ENCODE measurements at places on chromosomes 3 and 15.

DNA sequence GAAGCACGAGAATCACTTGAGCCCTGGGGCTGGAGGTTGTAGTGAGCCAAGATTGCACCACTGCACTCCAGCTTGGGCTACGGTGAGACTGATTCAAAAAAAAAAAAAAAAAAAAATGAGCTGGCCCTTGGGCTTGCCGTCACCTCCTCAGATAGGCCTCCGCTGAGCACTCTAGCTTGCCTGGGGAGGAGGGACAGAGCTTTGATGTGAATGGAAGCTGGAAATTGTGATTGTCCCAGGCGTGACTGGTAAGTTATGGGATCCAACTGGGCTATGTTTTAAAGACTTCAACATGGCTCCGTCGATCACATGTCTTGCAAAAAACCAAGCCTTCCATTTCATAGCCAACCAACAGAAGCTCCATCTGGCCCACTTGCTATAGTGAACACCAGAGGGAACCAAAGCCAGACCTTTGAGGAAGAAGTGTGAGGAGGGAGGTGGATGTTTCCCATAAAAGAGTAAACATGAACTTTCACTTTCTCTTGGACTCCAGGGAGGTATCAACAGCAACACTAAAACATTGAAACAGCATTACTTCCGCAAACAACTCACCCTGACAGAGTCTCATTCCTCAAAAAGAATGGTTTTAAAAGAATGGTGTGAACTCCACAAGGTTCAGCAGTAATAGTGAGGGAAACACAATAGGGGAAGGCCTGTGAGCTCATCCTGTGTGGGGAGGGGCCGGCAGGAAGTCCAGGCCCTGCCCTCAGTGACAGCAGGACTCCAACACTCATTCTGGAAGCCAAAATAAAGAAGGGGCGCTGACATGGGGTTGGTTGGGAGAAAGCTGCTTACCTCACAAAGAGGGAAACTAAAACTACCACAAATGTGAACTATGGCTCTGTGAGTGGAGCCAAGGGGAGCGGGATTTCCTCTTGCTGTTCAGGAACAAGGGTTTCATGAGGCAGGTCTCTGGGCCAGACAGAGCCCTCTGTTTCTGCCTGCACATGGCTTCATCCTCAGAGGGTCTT lies 59.2 kb upstream of the IL12A start:
- no peak for DNase-seq

DNA sequence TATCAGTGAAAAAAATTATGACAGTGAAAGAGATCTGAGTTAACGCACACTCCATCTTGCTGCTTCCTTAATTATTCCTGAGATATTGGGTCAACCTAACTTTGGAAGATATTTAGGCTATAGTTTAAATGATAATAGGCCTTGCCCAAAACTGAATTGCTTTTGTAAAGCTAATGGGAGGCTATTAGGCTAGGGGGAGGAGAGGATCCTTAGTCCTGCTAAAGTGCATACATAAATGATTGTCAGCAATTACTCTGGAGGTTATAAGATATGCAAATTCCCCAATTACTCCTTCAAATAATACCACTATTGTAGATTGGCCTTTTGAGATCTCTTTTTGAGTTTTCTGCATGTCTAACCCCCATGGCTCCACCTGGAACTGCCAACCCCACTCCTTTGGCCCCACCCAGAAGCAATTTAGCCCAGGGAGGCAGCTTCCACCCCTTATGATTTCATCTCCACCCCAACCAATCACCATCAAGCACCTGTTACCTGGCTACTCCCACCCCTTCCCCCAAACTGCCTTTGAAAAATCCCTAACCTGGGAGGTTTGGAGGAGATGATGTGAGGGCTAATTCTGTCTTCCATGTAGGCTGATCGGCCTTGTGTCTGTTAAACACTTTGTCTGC lies 509.3 kb upstream of the TGFBR2 start:
- no peak for DNase-seq

- DNase-seq = peak; percentile 42
These were observed 14.9 kb downstream of the LIPH start for GRCh38 chr3:185537369-185537970.

GRCh38 chr3:126212620-126213378 lies 32.4 kb upstream of the ALDH1L1 start:
- no peak for DNase-seq

DNA sequence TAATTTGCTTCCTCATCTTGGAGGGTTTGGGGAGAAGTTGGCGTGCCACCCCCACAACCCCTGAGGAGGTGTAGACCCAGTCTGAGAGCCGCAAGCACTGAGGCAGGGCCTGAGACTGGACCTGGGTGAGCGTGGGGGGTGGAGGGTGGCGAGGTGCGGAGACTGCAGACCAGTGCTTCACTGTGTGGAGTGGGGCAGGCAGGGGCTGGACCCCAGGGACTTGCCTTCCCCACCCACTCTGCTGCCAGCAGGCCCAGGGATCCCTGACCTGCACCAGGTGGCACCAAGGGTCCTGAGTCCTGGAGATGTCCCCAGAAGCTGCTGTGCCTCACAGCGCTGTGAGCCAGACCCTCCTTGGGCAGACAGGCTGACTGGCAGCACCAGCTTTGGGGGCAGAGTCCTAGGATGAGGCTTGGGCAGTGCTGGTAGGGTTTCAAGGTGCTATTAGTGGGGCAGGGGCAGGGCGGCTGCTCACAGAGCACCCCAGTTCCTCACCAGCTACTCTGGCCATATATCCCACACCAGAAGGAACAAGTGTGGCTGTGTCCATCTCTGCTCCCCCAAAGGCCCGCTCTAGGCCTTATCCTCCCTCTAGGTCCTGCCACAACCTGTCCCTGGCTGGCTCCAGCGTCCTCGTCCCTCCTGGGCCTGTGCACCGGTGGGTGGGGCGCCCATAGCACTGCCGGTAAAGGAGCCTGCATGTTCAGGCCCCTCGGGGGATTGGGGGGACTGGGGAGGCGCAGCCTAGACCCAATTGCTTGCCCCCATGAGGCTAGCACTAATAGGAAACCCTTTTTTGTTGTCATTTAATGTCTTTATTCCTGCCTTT lies 11.8 kb downstream of the ZBTB47 start:
- no peak for DNase-seq

DNA sequence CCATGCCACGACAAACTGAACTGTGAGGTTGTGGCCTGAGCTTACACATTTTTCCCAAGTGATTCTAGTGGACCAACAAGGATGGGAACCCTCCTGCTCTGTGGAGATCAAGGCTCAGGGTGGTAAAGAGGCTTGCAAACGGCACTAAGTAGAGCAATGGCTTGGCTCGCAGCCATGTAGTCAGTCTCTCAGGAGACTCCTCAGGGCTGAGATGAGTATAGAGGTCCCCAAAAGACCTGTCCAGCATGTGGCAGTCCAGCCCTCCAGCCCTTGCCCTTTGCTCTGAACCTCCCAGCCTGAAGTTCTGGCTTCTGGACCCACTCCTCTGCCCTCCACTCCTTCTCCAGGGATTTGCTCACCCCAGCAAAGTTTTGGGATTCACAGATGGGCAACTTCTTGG lies 8.3 kb upstream of the CAMP start:
- DNase-seq = no peak

DNA sequence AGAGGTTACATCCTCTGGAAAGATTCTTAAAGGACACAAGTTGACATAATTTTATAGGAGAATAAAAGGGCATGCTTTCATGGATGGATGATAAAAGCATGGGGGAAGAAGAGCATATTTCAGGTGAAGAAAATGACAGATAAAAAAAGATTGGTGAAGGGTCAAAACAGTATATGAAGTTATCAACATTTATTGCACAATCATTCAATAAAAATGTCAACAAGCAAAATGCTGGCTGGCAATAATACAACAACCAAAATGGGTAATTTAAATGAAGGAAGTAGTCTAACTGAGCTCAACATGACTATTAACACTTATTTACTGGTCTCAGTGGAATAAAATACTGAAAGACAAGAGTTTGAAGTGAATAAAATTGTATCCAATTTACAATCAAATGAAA lies 696.7 kb downstream of the SQOR start:
- no peak for DNase-seq

GRCh38 chr3:78879295-78879860 lies 888.4 kb downstream of the ROBO1 start:
- no peak for DNase-seq
